Prostate gland (tissue), 2 donors: ENCODE measurements at places on chromosomes 13 and 19. TPM values are rescaled to one million over a fixed set of nuclear protein-coding genes. Genes with fewer than 3 reads are reported as not detected.
A peak's percentile ranks its signal among the peaks of the same experiment; 100 is the strongest.

The ICAM3 gene
- 6.4 TPM for total RNA-seq

The ZNF723 gene
- 3.5 TPM for total RNA-seq

The OCEL1 gene
- total RNA-seq, result 26.2 TPM

DNA sequence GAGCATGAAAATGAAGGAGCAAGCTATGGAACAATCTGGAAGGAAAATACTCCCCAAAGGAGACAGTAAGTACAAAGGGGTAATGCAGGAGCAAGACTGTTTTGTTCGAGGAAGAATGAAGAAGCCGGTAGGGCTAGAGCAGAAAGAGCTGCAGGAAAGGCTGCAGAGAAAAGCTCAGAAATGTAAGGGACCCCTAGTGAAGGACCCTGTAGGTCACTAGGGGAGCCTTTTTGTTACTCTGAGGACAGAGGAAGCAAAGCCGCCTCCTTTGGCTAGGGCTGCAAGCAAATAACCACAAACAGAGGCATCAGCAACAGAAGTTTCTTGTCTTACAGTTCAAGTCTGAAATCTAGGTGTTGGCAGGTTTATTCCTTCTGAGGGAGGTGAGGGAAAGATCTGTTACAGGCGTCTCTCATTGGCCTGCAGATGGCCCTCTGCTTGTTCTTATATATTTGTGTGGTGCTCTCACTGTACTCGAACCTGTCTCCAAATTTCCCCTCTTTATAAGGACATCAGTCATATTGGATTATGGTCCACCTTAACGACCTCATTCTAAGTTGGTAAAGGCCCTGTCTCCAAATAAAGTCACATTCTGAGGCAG, 362.3 kb downstream of the COG6 start:
- H3K4me3 ChIP-seq, result no peak overlapping the region
- no peaks in the 10 kb centered on the region for H3K27me3 ChIP-seq
- H3K27ac ChIP-seq, result no peak overlapping the region
- no peak for DNase-seq
- no peaks in the 10 kb centered on the region for H3K36me3 ChIP-seq

- H3K27ac ChIP-seq, result no peak overlapping the region
- DNase-seq, result no peak
- no peaks in the 10 kb centered on the region for H3K27me3 ChIP-seq
- no peak overlapping the region for H3K4me3 ChIP-seq
Measured at GRCh38 chr13:45943965-45944364, 92.4 kb upstream of the SIAH3 start.

DNA sequence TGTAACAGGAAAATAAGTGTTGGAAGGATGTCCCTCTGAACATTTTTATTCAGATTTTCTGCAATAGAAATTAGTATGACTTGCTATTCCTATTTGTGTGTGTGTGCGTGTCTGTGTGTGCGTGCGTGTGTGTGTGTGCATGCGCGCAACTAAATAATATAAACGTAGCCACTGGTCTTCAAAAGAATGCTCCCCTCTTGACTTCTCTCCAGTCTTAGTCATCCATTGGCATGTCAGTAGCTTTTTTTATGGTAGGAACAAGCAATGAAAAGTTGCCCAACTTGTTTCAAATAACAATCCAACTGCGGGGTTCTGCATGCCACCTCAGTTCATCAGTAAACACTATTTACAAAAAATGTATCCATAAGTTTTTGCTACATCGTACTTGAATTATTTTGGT, 249.6 kb downstream of the GPC6 start:
- H3K36me3 ChIP-seq, result no peaks in the 10 kb centered on the region
- no peak for DNase-seq
- H3K4me1 ChIP-seq, result no peaks in the 10 kb centered on the region
- H3K27me3 ChIP-seq, result no peaks in the 10 kb centered on the region
- H3K4me3 ChIP-seq, result no peak overlapping the region
- H3K27ac ChIP-seq, result no peak overlapping the region

- DNase-seq, result no peak
- H3K27me3 ChIP-seq, result no peaks in the 10 kb centered on the region
- H3K36me3 ChIP-seq, result no peaks in the 10 kb centered on the region
- no peak overlapping the region for H3K4me3 ChIP-seq
Measured at GRCh38 chr13:22194106-22194805, 523.4 kb downstream of the FGF9 start.

GRCh38 chr13:21120191-21120590, 56.2 kb downstream of the SKA3 start:
- H3K4me1 ChIP-seq, result no peaks in the 10 kb centered on the region
- no peaks in the 10 kb centered on the region for H3K36me3 ChIP-seq
- DNase-seq, result no peak
- no peak overlapping the region for H3K27ac ChIP-seq
- no peaks in the 10 kb centered on the region for H3K27me3 ChIP-seq

DNA sequence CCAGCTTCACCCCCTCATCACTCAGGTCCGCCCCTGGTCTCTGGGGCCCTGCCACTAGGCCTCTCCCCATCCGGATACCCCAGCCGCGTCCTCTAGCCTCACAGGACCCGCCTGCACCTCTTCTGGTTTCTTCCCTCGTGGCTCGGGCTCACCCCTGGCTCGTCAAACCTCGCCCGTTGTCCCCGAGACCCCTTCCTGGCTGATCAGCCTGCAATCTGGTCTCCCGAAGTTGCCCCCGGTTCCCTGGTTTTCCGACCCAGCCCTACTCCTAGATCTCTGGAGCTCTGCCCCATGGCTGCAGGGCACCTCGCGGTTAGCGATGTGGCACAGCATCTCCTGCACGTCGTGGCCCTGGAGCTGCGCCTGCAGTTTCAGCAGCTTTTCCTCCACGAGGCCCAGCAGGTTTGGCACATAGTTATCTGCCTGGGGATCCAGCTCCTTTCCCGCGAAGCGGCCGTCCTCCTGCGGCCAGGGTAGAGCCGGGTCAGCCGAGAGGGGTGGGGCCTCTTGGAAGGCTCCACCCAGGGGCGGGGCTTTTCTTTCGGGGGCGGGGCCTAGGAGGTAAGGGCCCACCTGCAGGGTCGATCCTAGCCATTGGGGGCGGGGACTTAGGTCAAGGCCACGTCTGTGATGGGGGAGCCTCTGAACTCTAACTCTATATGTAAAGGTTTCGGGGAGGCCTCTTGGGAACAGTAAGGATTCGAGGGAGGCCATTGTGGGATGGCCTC, 2.4 kb upstream of the RGL3 start:
- no peaks in the 10 kb centered on the region for H3K36me3 ChIP-seq
- H3K27me3 ChIP-seq, result no peaks in the 10 kb centered on the region
- no peak overlapping the region for H3K27ac ChIP-seq
- no peak for DNase-seq
- H3K4me1 ChIP-seq, result no peaks in the 10 kb centered on the region

GRCh38 chr19:12884926-12885748, 1.9 kb downstream of the KLF1 start:
- H3K27ac ChIP-seq, result peak overlapping the region; percentile 57
- peak; percentile 84 for DNase-seq
- no peaks in the 10 kb centered on the region for H3K4me1 ChIP-seq
- no peaks in the 10 kb centered on the region for H3K27me3 ChIP-seq

GRCh38 chr13:80448725-80449124, 107.8 kb upstream of the SPRY2 start:
- H3K36me3 ChIP-seq, result no peaks in the 10 kb centered on the region
- no peak overlapping the region for H3K4me3 ChIP-seq
- no peak for DNase-seq
- H3K27ac ChIP-seq, result no peak overlapping the region
- H3K4me1 ChIP-seq, result no peaks in the 10 kb centered on the region
- H3K27me3 ChIP-seq, result no peaks in the 10 kb centered on the region
